ENCODE measurements at places on chromosomes 2 and 18. TPM values are rescaled to one million over a fixed set of nuclear protein-coding genes. Genes with fewer than 3 reads are reported as not detected.

DNA sequence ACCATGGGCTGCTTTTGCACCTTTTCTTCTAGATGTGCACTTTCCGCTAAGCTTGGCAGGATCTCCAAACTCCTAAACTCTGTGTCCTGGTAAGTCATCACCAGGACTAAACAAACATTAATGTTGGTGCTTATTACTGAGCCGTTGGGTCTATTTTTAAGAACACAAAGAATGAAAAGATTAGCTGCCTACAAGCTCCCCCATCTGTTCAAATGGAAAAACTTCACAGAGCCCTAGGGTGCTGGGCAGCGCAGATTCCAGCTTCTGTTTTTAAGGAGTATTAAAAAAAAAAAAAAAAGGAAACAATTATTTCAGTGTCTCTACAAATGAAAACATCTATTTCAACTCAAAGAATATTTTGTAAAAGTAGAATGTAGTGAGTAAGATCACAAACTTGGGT, 97.8 kb upstream of the AQP4 start:
- no peak for DNase-seq

ABCG5 gene
- not detected for total RNA-seq

DNA sequence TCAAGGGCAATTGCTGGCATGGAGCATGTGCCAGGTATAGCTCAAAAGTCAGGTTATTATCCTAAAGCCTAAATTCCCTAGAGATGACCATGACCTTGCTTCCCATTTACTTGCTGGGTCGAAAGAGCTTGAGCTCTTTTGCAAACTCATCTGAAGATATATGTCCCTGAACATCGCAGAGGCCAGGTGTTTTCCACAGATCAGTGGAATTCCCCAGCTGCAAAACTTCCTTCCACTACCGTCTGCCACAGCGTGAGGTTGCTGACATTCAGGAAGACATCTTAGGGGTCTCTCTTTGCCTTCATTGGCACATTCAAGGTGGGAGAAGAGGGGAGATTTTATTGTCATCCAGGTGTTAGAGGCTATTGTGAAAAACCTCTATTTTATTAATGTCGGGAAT, 171.0 kb downstream of the MIB1 start:
- DNase-seq = no peak

EMILIN1 gene
- 69.5 TPM for total RNA-seq

GRCh38 chr18:59279193-59279592, 5.9 kb upstream of the RAX start:
- no peak for DNase-seq

ACTG2 gene
- total RNA-seq = 16.2 TPM

GRCh38 chr2:155802888-155803287, 529.6 kb downstream of the NR4A2 start:
- DNase-seq = no peak

FSHR gene
- total RNA-seq = not detected

DNA sequence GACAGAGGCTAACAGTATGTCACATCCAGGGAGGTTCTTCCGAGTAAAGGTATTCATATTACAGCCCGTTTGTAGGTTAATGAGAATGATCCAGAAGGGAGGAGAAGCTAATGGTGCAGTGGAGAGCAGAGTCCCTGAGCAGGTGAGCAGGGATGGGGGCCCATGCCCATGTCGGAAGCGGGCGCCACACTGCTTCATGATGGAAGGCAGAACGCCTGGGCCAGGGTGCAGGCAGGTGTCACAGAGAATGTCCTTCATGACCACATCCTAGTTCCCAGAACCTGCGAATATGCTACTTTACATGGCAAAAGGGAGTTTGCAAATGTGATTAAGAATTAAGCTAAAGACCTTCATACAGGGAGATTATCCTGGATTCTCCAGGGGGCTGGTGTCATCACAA, 4.0 kb downstream of the HES6 start:
- no peak for DNase-seq

OTOF gene
- not detected for total RNA-seq

IGFBP5 gene
- 1,859 TPM for total RNA-seq

TRIM43 gene
- total RNA-seq = not detected

GPR55 gene
- total RNA-seq = not detected

LAMA3 gene
- total RNA-seq = 74.1 TPM

DNA sequence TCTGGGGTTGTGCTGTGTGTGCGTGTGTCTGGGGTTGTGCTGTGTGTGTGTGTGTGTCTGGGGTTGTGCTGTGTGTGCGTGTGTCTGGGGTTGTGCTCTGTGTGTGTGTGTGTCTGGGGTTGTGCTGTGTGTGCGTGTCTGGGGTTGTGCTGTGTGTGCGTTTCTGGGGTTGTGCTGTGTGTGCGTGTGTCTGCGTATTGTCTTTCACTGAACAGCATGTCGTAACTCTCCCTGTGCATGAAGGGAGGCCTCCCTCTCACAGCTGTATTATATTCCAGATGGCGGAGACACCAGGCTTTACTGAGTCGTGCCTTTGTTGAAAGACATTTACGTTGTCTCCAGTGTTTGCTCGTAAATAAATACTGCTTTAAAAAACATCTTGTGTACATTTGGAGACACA, 5.9 kb downstream of the ACKR3 start:
- no peak for DNase-seq

FAM237A gene
- total RNA-seq = not detected

SCLY gene
- total RNA-seq = 13.6 TPM

RTKN gene
- total RNA-seq = 93.1 TPM
